AG09319 (cell line): ENCODE measurements at places on chromosomes 12 and 14.

GRCh38 chr14:96170961-96171592, 33.6 kb upstream of the BDKRB2 start:
- DNase-seq = no peak

DNA sequence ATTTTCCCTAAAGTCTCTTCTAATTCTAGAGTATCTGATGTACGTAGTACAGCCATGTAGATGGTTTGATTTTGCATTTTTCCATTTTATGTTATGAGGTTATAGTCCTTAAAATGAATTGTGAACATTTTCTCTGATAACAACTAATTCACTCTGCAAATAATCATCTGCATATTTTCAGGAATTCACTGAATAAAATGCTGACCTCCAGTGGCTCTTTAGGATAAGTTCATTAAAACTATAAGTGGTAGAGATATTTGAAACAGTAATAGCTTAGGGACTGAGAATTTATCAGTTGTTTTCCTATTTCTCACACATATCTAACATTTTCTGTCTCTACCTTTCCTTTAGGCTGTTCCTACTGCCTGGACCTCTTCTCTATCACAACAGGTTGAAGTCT, 4.4 kb downstream of the MSRB3 start:
- DNase-seq = no peak

- no peak for DNase-seq
Observed at GRCh38 chr12:4152145-4152795, 121.3 kb upstream of the CCND2 start.

DNA sequence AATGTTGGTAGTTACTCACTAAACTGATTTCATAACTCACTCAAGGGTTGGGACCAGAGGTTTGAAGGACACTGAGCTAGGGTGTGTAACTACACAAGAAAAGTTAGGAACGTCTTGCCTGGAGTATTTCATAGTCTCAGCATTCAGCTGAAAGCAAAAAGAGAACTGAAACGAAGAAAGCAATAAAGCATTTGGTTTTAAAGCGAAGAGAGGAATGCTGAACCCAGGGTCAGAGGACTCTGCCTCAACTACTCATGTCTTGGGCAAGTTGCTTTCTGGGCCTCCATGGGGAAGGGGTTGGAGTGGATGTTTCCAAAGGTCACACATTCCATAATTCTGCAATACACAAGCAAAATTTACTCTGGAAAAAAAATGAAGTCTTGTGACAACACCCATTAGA, 1.4 kb downstream of the GNS start:
- DNase-seq = no peak

DNA sequence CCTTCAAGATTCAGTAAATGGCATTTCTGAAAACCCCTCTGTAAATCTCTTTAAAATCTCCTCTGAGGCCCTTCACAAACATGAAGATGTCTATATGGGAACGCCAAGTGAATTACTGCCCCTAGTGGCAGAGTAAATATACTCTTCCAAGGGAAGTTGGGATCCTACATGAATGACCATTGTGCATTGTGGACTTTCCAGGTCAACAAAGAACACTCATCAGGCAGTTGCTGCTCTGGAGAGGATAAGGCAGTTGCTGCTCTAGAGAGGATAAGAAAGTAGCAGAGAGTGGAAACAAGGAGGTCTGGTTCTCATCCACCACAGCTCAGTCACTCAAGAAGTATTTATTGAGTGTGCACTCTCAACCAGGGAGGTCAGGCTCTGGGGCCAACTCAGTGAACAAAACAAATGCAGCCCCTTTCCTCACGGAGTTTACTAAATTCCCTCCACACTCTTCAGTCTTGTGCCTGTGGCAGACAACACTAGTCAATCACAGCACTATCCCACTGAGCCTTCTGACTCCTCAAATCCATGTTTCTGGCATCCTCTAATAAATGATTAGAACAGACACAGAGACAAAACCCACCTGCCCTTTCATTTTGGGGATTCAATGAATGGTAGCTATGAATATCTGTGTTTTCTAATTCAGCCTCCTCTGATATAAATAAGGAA, 52.9 kb downstream of the SVOP start:
- DNase-seq = no peak

DNA sequence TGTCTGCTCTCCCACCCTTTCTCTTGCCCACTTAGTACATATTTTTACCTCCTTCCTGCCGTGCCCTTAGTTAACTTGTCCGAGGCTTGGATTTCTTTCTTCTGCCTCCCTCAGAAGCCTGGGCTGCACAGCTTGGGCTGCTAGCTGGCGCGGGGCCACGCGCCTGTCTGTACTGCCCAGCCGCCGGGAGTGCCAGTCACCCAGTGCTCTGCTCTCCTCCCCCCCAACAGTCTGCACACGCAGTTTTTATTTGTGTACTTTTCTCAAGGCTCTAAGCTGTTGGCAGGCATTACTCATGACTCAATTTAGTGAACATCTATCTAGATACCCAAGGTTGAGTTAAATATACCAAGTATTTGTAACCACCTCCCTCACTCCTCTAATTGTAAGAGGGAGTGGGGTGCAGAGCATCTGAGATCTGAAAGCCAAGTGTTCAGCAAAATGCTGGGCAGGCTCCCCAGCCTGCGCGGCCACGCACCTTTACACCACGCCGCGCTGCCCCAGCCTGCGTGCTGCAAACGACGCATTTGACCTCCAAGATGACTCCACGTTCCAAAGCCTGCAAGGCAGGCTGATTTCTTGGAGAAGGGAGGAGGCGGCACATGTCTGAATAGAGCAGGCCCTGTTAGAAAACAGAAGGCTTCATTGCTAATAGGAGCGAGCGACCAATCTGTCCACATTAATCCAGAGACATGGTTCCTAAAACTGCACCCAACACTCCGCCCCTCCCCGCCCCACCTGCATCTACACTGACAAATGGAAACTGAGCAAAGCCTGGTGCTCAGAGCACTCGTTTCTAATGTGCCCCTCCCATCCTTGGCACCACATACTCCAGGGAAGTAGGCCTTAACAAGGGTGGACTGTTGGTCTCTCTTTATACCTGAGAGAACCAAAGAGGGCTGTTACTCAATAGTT, 18.2 kb upstream of the CACNA2D4 start:
- no peak for DNase-seq

DNA sequence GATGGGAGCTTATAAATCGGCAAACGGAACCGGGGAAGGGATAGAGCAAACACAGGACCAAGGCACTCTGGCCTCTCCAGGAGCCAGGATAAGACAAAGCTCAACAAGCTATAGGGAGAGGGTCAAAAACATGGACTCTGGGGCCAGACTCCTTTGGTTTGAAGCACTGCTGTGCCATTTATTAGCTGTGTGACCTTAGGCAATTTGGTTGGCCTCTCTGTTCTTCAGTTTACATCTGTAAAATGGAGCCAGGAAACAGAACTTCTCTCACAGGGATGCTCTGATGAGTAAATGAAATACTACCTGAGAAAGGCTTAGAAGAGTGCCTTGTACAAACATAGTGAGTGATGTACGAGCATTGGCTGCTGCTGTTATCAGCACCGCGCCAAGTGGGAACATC, 213.3 kb upstream of the PWP1 start:
- no peak for DNase-seq

GRCh38 chr12:105741786-105742566, 396.8 kb downstream of the NUAK1 start:
- DNase-seq = peak; percentile 57

DNA sequence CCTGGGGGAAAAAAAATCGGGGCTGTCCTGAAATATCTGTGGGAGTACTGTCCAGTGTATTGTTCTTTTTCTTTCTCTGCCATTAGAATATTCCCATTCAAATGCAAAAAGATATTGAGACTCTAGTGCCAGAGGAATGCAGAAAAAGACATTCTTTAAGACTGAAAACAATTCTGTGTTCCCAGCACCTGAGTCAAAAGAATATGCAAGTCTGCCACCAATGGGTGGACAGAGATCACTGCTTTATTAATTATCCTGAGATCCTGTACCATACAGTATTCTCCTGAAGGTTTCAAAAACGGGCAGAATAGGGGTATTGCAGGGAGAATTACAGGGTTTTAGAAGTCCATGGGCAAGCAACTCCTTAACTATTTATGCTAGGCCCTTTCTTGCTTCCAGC, 361.8 kb downstream of the C12orf50 start:
- peak; percentile 1 for DNase-seq

DNA sequence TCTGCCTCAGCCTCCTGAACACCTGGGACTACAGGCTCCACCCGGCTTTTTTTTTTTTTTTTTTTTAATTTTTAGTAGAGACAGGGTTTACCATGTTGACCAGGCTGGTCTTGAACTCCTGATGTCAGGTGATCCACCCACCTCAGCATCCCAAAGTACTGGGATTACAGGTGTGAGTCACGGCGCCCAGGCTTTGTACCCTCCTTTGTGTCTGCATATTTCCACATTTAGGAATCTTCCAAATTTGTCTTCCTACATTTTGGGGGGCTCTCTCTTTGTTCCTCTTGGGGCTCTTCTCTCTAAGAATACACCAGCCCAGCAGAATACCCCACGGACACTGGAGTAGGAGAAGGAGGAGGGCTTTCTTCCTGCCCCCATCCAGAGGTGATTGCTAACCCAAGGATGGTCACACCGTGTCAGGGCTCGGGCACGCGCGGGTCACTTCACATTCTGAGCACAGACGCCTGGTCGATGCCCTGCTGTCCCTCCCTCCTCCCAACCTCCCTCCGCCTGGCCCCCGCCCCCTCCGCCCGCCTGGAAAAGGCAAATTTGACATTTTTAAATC, 2.1 kb upstream of the DNAJC22 start:
- no peak for DNase-seq

DNA sequence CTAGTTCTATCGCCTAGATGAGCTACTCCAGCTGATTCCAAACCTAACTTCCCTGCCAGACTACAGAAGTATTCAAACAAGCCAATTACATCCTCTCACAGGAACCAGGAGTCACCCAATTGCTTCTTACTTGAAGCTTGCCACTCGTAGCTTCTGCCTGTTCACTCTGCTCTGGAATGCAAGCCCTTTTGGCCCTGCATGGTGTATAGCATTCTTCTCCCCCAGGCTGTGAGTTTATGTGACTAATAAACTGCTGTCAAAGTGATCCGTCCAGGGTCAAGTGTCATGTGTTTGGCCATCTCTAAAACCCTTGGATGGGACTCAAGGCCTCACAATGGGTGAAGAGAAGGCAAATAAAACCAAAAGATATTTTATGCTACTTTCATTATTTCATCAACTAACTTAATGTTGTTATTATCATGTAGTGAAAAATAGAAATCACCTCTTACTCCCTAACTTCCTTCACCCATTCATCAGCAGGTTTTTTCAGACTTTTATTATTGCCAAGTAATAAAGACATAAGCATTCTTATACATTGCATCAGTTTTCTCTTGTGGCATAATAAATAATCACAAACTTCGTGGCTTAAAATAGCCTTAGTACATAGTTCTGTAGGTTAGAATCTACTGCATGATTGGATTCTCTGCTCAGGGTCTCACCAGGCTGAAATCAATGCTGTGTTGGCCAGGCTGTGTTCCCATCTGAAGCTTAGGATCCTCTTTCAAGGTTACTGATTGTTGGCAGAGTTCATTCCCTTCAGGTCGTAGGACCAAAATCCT, 1981.7 kb upstream of the FLRT2 start:
- DNase-seq = no peak

DNA sequence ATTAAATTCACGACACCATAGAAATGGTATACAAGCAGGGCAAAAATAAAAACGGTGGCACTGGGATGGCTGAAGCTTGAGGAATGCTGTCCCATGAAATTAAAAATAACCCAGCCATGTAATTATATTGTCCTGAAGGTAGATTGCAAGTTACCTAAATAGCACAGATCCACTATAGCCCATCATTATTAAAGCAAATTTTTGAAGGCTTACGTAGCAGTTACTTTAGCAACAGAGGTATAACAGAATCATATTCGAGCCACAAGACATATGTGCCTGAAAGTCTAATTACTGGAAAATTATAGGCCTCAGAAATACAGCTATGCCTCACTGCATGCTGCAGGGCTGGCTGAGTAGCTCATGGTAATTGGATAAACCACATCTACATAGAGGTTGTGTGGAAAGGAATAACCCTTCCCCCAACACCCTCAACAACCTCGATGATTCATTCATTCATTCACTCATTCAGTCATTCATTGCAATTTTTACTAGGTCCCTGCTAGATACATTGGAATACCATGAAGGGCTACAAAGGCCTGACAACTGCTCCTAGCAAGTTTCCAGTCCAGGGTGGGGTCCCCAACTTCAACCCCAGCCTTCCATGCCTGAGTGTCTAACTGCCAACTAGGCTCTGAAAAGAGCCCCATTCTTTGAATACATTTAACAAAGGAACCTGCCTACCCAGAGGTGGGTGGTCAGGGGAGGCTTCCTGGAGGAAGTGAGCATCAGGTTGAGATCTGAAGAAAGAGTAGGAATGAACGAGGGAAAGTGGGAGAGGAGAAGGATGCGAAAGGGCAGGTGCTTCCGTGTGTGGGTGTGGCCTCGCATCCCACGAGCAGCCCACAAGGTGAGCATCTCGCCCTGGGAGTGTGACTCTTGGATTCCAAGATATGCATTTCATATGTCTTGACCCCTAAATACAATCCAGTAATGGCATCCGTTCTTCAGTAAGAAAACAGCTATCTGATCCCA, 18.0 kb upstream of the CMKLR1 start:
- DNase-seq = no peak

DNA sequence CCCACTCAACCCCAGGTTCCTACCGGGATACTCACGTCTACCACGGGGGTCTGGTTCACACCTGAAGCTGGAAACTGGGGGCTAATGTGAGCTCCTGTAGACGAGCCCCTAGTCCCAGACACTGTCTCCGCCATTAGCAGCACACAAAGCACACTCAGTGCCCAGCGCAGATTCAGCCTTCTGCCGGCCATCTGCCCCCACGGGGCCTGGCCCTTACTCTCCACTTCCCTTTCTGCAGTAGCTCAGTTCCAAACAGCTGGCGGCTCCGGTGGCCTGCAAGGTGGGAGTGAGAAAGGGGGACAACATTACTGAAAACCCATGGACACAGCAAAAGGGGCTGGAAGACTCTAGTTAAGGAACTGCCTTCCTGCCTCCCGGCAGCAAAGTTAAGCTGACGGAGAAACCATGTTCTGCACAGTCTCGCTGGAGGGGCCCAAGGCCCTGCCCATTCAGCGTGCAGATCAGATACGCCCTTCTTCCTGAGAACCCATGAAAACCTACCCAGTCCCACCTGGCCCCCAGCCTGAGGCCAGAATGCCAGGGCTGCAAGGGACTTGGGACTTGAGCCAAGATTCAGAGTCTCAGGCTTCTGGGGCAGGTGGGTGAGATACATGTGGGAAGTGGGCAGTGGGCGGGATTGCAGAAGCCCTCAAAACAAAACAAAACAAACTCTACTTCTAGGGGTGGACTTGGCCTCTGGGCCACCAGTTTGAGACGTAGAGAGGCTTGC, 2.1 kb downstream of the SLC8B1 start:
- no peak for DNase-seq
